Activated CD8-positive, alpha-beta memory T cell treated with anti-CD3 and anti-CD28 coated beads for 24 hours (primary cell): ENCODE measurements at places on chromosomes 2 and 18.

DNA sequence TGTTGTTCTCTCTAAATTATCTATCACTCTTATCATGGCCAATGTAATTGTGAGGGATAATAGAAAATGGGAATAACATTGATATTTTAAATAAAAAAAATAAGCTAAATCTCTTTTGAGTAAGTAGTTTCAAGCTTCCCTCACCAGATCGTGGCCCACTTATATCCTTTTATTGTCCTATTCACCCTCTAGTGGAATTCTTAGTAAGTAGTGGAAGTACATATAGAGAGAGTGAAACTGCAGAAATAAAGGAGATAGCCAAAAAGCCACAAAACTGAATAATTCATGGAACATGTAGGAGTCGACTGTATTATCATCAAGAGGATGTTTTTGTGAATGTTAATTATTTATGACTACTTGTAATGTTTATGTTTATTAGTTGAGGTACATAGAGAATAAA, 66.1 kb upstream of the DTNA start:
- no peak for DNase-seq

GRCh38 chr2:235900631-235901030, 267.6 kb downstream of the GBX2 start:
- no peak for DNase-seq

DNA sequence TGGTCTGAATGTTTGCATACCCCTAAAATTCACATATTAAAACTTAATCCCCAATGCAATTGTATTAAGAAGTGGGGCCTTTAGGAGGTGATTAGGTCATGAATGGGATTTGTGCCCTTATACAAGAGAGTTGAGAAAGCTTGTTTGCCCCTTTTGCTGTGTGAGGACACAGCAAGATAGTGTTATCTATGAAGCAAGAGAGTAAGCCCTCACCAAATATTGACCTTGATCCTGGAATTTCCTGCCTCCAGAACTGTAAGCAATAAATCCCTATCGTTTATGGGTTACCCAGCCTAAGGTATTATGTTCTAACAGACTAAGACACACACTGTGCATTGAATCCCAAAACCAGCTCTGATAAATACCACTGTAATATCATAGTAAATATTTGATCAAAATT, 32.2 kb downstream of the NR4A2 start:
- DNase-seq, result no peak

DNA sequence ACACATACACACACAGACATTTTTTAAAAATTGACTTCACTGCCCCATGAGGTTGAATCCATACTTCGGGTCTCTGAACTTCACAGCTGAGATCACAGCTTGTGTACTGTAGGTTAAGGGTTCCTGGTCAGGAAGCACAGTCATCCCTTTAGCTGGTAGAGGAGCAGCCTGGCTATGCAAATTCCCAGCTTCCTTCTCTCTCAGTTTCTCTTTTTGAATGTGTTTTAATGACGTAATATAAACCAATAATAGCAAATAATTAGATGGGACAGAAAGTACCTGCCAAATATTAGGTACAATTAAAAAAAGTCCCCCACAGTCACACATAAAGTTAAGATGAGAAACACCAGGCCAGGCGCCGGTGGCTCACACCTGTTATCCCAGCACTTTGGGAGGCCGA, 178.7 kb downstream of the ZNF385B start:
- no peak for DNase-seq

DNA sequence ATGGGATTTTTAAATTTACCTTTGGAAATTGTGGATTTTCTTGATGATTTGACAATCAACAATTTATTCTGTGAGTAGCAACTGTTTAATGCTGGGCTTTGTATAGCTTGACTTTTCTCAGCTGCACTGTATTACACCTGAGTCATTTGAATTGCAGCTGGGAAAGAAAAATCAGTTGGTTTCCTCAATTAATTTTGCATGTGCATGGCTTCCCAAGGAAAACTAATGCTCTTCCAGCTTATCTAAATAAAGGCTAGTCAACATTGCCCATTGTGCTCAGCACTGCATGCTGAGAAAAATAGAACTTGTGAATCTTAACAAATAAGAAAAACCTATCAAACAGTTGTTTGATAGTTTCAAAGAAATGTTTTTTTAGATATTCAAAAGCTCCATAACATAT, 268.3 kb upstream of the CDH20 start:
- no peak for DNase-seq

GRCh38 chr2:236768393-236769140, 198.9 kb downstream of the ACKR3 start:
- no peak for DNase-seq

- DNase-seq, result no peak
These were observed 70.2 kb upstream of the TEX51 start for GRCh38 chr2:126828491-126828890.

- DNase-seq, result no peak
These were observed 24.3 kb downstream of the WDSUB1 start for GRCh38 chr2:159262226-159262625.

- DNase-seq, result peak; percentile 28
These were observed 74.2 kb upstream of the RGPD5 start for GRCh38 chr2:109719871-109720270.

DNA sequence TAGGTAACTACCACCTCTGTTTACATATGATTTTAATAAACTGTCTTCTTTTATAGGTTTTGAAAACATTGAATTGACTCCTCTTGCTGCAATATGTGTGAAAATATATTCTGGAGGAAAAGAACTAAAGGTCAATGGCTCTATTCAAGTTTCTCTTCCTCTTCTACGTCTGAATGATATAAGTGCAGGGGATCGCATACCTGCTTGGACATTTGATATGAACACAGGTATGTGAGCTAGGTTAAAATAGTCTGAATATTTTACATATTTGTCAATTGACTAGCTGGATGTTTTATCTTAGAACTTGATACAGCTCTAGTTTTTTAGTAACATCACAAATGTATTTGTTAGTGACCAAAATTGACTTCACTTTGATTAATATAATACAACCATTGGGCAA, 57.2 kb downstream of the FAM171B start:
- DNase-seq, result no peak

GRCh38 chr2:112824694-112825085, 11.9 kb downstream of the IL1B start:
- no peak for DNase-seq

DNA sequence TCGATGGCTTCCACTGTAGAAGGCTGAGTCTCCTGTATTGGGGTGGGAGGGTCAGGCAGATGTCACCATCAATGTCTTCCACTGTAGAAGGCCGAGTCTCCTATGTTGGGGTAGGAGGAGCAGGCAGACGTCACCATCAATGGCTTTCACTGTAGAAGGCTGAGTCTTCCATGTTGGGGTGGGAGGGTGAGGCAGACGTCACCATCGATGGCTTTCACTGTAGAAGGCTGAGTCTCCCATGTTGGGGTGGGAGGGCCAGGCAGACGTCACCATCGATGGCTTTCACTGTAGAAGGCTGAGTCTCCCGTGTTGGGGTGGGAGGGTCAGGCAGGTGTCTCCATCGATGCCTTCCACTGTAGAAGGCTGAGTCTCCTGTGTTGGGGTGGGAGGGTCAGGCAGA, 117.5 kb upstream of the TPO start:
- DNase-seq, result no peak

DNA sequence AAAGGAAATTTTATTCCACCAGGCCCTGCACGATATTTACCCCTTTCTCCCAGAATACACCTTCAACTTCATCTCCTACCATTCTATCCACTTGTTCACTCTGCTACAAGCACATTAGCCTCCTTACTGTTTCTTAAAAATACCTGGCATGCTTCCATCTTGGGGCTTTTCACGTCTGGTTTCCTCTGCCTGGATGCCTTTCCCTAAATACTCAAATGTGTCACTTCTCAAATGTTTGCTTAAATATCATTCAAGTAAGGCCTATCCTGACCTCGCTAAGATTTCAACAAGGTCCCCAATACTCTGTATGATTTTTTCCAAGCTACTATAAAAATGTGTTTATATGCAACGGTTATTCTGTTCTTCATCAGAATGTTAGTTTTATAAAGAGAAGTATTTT, 433.0 kb upstream of the CHAC2 start:
- no peak for DNase-seq

- no peak for DNase-seq
These were observed 98.6 kb downstream of the AGAP1 start for GRCh38 chr2:235592430-235592829.

DNA sequence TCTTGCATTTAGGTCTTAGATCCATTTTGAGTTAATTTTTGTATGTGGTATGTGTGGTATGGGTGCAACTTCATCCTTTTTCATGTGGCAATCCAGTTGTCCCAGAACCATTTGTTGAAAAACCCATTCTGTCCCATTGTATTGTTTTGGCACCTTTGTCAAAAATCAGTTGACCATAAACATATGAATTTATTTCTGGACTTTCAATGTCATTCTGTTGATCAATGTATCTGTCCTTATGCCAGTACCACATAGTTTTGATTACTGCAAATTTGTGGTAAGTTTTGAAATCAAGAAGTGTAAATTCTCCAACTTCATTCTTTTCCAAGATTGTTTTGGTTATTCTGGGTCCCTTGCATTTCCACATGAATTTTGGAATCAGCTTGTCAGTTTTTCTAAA, 16.6 kb upstream of the ZNF396 start:
- no peak for DNase-seq

- no peak for DNase-seq
These were observed 1.6 kb upstream of the CSRNP3 start for GRCh38 chr2:165467921-165468320.

DNA sequence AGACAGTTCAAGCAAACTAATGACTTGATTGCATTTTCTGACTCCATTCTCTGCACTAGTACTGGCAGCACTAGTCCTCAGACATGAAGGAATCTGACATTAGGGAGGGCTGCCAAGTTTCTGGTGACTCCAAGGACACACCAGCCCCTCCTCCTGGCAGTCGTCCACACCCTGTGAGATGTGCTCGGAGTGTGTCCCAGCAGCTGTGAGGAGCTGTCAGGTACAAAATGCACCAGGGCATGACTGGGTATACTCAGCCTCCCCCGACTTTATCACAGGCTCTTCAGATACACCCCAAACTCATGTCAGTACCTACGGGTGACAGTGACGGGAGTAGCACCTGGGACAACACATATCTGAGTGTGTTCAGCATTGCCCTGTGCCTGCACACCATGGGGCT, 43.1 kb downstream of the EDAR start:
- DNase-seq, result no peak

GRCh38 chr2:114265261-114265660, 177.2 kb upstream of the DPP10 start:
- no peak for DNase-seq

DNA sequence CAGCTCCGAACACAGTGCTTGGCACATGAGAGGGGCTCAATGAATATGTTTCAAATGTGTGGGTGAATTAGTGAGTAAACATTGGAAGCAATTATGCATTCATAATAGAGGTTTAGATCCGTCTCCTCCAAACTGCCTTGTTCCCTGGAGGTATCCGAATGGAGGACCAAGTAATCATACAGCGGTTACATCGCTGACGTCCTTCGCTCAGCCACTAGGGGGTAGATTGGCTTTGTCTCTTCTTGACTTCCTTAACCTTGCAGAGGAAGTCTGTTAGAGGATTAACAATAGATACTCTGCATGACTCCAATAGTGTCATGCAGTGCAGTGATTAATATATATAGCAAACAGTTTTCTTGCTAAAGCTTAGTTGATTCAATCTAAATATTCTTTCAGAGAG, 517.0 kb downstream of the PTPRM start:
- no peak for DNase-seq

DNA sequence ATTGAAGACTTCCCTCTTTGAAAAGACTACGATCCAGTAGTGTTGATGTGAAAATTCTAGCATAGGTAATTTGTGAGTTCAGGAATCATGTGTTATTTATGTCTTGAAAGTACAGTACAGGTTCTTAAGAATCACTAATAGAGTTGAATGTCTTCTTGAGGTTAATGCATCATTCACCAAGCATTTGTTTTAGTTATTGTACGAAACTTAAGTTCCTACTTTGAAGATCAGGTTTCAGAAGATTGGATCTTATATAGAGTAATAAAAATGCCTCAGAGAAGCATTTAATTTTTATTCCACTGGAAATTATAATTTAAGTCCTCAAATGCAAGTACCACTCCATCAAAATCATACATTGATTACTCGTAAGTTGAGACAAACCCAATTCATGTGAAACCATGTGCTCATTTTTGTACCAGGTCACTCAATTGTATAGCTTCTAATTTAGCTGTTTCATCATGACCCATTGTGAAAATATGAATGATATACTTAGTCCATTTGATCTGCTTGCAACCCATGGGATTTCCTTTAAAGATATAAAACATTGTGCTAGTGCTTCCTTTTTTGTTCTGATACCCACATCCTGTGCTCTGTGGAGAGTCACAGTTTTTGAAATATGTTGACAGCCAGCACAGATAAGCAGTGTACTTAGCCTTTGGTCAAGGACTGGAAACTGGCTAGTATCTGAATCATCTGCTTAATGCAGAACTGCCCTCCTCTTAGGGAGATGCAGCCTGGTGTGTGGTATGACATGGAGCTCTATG, 22.5 kb upstream of the RAB27B start:
- no peak for DNase-seq

GRCh38 chr2:102652126-102652525, 32.8 kb downstream of the SLC9A2 start:
- DNase-seq, result no peak

DNA sequence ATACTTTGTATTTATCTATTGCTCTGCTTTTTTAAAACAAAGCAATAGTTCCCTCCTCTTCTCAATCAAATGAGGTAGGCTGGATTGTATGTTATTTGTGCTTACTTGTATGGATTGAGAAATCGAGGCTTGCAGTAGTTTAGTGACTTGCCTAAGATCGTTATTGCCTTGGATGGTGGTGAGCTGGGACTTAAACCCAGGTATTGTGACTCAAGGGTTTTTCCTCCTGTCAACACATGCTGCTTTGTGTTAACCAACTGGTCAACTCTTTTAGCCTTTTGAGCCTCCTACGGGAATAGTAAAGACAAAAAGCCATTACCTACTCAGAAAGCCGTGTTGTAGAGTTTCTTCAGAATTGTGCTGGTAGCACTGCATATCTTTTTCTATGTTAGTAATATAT, 95.2 kb upstream of the THUMPD2 start:
- DNase-seq, result no peak

DNA sequence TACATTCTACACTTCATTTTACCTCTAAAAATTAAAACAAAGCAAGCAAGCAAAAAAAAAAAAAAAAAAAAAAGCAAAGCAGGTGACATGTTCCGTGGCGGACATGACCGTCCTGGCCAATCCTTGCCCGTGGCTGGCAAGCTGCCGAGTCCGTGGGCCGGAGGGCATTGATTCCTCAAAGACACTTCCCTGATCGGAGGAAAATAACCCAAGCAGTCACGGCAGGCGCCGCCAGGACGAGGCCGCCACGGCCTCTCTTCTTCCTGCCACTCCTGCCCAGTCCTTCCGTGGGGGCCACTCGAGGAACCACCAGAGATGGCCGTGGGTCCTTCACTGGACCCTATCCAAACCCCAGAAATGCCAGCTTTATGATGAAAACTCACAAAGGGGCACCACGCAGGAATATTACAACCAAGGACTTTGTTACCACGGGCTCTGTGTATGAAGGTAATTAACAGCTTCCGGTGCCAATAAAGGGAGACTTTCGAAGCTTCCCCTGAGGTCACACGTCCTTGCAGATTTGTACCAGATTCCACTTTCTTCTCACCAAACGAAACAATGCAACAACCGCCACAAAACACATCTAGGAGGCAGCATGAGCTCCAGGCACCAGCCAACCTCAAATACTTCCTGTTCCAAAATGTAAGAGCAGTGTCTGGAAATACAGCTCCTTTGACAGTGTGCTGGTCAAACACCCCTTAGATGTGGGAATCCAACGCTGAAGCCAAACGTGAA, 170.3 kb downstream of the HDAC4 start:
- peak; percentile 59 for DNase-seq

GRCh38 chr2:69306822-69307578, 80.0 kb downstream of the GFPT1 start:
- DNase-seq, result peak; percentile 89
